Stimulated activated CD4-positive, alpha-beta T cell treated with anti-CD3 and anti-CD28 coated beads, Interleukin-4, amount 100 ng/mL, for 1 hour (primary cell): ENCODE measurements at places on chromosomes 1 and 21.

DNA sequence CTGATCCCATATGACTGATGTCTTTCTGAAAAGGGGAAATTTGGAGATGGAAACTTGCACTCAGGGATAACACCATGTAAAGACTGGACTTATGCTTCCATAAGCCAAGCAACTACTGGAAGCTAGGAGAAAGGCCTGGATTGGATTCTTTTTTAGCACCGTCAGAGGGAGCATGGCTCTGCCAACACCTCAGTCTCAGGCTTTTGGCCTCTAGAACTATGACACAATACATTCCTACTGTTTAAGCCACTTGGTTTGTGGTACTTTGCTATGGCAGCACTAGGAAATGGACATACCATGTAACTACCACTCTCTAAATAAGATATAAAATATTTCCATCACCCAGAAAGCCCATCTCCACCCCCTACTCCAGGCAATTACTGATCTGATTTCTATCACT, 139.7 kb downstream of the CYYR1 start:
- no peak for DNase-seq

GRCh38 chr1:84366786-84367185, 31.5 kb upstream of the DNASE2B start:
- DNase-seq, result no peak

DNA sequence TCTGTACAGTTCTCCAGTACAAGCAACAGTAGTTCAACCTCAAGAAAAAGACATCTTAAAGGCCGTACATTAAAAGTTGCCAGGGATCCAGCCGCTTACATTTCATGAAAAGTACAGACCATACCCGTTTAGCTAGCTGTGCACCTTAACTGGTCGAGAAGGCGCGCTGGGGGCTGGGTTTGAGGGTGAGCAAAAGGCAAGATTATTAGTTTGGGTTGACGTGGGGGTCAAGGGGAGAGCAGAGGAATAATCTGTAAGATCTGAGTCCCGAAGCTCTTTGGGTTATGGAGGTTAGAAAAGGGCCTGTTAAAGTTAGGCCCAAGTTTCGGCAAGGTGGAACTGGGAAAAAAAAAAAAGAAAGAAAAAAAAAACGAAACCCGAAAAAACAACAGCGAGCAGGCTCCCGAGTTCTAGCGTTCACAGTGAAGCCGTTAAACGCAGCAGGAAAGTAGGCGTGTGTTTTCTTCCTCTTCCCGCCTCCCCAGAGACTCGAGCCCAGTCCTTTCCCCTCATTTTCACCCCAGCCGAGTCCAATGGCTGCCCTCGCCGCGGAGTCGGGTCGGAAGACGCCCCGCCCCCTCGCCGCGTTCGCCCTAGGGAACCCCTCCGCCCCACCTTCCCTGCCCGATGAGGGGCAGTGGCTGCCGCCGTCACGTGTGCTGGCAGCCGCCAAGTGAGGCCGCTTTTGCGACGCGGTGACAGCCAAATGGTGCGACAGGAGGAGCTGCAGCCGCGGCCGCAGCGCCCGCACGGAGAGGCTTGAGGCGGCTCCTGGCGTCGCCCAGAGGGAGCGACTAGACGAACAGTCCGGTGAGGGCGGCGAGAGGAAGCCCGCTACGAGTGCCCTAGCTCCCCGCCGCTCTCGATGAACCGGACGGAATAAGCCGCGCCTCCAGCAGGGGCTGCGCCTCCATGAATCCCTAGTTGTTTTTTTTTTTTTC, at the start of gene PKN2:
Gene PKN2, plus strand, starts transcription at position 733 of the 941 bp plus-strand sequence. CDS start 308 bp downstream, outside the sequence.
- peak; percentile 97 for DNase-seq

GRCh38 chr1:233919786-233920185, 15.3 kb downstream of the SLC35F3 start:
- DNase-seq, result no peak

DNA sequence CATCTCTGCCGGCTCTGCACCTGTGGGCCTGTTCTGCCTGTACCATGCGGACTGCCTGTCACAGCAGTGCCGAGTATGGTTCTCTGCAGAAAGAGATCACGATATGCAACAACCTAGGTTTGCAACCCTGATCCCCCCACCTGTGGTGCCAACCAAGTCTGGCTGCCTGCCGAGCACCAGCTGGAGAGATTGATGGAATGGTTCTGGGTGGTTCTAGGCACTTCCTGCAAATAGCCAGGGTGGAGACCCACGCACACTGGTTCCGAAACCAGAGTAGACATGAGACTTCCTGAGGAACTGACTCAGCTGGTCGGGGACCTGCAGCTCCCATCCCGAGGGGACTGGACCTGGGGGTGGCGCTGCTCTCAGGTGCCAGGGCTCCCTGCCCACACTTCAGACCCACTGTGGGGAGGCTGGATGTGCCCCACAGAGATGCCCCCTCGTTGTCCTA, 5.4 kb downstream of the TPRG1L start:
- DNase-seq, result no peak

- no peak for DNase-seq
Measured at GRCh38 chr1:2087766-2088165, 37.6 kb downstream of the PRKCZ start.

GRCh38 chr21:46633566-46633965, 1.9 kb upstream of the PRMT2 start:
- no peak for DNase-seq

DNA sequence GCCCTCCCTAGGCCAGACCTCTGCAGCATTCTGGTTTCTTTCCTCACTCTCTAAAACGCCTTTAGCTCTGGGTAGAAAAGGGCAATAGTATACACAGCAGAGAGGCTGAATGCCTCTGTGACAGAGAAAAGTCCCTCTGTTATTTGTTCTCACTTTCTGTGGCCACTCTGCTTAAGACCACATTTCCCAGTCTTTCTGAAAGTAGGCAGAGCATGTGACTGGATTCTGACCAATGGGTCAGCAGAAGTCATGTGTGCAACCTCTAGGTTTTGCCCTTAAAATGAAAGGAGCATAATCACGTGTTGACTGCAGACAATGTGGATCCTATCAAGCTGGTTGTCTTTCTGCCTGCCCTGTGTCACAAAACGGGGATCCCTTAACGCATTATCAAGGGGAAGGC, 79.7 kb upstream of the MARK1 start:
- DNase-seq, result no peak

- DNase-seq, result no peak
Measured at GRCh38 chr1:156748670-156749418, 2.6 kb downstream of the HDGF start.

- DNase-seq, result no peak
Measured at GRCh38 chr1:61046434-61046833, 35.9 kb upstream of the NFIA start.

GRCh38 chr1:96559707-96560596, 161.6 kb upstream of the PTBP2 start:
- no peak for DNase-seq

- no peak for DNase-seq
Measured at GRCh38 chr1:195941314-195941713, 666.9 kb downstream of the KCNT2 start.

- DNase-seq, result no peak
Measured at GRCh38 chr1:17007121-17007520, 4.6 kb downstream of the ATP13A2 start.
